ENCODE measurements at places on chromosomes 6 and 20.

GRCh38 chr6:144559865-144560593 lies 274.9 kb downstream of the UTRN start:
- DNase-seq, result no peak

DNA sequence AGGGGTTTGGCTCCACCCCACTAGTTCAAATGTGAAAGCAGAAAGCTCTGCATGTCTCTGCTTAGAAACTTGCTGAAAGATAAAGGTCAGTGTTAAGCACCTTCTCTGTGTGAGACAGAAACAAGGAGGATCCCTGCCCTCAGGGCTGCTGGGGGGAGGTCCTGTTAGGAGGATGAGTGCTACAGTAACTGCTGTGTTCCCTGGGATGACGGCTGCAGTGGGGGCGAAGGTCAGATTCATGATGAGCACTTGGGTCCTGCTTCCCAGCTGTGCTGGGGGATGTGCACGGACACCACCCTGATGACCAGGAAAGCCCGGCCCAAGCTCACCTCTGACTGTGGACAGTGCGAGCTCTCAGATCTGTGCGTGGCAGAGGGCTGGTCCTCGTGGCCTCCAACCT lies 252.6 kb downstream of the DLL1 start:
- DNase-seq, result no peak

GRCh38 chr6:130020907-130021629 lies 2.7 kb downstream of the L3MBTL3 start:
- no peak for DNase-seq

- no peak for DNase-seq
Observed at GRCh38 chr6:81696524-81696923, 56.0 kb downstream of the TENT5A start.

DNA sequence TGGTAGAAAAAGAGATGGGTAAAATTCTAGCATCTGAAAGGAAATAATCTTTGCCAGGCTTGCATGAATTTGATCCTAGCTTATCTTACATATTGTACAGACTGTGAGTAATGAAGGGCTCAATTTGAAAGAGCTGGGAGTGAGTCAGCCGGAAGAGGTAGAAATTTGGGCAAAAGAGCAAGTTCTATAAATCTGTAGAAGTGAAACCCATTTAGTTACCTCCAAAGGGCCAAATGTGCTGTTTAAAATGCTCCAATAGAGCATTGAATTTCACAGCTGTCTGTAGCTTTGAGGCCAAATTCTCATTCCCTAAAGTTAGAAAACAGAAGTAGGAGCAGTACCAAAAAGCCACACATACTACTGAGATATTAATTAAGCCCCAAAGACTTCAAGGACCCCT lies 466.1 kb downstream of the BTBD3 start:
- DNase-seq, result no peak

- no peak for DNase-seq
Observed at GRCh38 chr6:1296079-1296478, 15.8 kb upstream of the FOXQ1 start.

GRCh38 chr6:33540768-33541167 lies 39.3 kb downstream of the BAK1 start:
- no peak for DNase-seq

DNA sequence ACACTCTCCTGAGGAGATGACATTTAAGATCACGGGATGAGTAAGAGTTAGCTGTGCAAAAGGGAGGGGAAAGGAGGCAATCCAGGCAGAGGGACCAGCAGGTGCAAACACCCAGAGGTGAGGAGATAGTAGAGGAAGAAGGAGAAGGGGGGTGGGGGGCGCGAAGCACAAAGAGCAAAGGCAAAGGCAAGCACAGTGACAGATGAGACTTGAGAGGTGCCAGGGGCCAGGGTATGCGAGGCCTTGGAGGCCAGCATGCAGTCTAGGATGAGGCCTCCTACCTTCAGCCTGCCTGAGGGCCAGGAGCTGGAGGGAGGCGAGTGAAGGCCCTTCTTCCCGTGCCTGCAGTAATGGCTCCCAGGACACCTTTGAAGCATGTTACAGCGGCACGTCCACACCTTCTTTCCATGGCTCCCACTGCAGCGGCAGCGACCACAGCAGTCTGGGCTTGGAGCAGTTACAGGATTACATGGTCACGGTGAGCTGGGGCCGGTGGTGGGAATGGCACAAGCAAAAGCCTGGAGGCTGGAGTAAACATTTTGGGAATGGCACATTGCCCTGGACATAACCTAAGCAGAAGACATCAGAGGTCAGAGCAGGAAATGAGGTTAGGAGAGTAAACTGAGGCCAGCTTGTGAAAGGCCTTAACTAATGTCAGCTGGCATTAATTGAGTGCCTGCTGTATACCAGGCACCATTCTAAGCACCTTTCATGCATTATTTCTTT lies 18.6 kb downstream of the CCM2L start:
- DNase-seq, result no peak

- DNase-seq, result no peak
Observed at GRCh38 chr20:2921506-2921905, 48.2 kb downstream of the PTPRA start.

GRCh38 chr20:17128206-17128605 lies 98.6 kb upstream of the PCSK2 start:
- DNase-seq, result no peak

DNA sequence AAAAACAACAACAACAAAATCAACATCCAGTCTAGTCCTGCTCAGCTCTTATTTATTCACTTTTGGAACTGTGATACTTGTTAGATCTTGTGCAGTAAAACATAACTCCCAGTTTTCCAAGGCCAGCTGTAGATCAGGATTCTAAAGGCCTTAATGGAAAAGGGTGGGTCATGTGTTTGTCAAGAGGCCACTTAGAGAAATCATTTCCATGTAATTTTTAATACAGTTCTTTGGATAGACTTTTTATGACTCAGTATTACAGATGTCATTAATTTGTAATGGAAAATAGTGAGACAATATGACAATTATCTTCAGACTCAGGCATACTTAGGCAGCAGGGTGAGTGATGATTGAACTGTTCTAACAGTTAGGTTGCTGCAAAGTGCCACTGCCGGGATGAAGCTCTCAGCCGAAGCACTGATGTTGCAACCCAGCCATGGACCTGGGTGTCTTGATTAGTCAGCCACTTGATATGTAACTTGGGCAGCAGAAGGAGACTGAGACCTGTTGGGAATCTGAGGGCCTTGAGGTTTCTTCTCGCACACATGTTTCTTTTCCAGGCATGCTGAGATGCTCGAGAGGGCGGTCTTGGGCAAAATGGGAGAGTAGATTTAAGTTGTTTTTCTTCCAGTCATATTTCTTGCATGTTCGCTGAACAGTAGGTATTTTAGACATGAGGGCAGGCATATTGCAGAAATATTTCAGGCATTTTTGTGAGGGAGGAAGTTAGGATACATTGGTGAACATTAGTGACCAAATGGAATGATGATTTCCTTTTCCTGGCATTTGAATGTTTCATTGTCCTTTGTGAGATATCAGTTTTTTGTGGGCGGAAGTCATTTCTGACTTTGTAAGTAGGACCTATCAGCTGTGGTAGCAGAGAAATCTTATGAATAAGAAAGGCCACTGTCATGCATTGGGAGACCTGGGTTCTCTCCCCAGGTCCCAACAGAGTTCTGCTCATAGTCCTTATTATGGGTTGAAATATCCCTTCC lies 52.3 kb downstream of the SLX4IP start:
- no peak for DNase-seq
